Suprapubic skin (tissue), 4 donors: ENCODE measurements at places on chromosomes 7 and 10.

DNA sequence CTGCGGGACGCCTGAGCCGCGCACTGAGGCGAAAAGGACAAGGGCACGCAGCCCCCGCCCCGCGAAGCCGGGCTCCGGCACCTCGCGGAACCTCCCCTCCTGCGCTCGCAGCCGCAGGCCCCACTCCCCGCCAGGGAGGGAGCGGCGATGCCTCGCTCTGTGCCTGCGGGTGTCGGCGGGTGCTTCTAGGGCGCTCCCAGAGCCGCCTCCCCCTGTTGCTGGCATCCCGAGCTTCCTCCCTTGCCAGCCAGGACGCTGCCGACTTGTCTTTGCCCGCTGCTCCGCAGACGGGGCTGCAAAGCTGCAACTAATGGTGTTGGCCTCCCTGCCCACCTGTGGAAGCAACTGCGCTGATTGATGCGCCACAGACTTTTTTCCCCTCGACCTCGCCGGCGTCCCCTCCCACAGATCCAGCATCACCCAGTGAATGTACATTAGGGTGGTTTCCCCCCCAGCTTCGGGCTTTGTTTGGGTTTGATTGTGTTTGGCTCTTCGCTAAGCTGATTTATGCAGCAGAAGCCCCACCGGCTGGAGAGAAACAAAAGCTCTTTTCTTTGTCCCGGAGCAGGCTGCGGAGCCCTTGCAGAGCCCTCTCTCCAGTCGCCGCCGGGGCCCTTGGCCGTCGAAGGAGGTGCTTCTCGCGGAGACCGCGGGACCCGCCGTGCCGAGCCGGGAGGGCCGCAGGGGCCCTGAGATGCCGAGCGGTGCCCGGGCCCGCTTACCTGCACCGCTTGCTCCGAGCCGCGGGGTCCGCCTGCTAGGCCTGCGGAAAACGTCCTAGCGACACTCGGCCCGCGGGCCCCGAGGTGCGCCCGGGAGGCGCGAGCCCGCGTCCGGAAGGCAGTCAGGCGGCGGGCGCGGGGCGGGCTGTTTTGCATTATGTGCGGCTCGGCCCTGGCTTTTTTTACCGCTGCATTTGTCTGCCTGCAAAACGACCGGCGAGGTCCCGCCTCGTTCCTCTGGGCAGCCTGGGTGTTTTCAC, 519 bp downstream of the ITGB8 start:
- peak; percentile 71 for DNase-seq

- DNase-seq: peak; percentile 57
Observed at GRCh38 chr10:133399123-133399601, 5.2 kb downstream of the MTG1 start.

DNA sequence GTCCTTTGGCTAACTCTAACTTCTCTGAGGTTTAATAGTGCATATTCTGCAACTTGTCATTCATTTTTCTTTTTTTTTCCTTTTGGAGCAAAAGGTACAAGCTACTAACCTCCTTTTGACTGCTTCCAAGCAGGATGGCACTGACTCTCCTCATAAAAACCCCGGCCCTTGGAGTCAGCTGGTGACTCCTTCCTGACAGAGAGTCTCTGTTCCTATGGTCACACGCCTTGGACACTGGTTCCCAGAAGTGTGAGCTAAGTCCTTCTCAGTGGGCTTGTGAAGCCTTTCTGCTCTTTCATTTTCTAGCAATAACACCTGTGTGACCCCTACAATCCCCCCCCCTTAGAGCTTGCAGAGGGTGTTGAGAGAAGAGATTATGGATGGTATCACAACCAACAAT, 21.7 kb downstream of the DOCK4 start:
- no peak for DNase-seq

- DNase-seq: peak; percentile 54
Observed at GRCh38 chr7:45685619-45686240, 111.6 kb downstream of the ADCY1 start.

DNA sequence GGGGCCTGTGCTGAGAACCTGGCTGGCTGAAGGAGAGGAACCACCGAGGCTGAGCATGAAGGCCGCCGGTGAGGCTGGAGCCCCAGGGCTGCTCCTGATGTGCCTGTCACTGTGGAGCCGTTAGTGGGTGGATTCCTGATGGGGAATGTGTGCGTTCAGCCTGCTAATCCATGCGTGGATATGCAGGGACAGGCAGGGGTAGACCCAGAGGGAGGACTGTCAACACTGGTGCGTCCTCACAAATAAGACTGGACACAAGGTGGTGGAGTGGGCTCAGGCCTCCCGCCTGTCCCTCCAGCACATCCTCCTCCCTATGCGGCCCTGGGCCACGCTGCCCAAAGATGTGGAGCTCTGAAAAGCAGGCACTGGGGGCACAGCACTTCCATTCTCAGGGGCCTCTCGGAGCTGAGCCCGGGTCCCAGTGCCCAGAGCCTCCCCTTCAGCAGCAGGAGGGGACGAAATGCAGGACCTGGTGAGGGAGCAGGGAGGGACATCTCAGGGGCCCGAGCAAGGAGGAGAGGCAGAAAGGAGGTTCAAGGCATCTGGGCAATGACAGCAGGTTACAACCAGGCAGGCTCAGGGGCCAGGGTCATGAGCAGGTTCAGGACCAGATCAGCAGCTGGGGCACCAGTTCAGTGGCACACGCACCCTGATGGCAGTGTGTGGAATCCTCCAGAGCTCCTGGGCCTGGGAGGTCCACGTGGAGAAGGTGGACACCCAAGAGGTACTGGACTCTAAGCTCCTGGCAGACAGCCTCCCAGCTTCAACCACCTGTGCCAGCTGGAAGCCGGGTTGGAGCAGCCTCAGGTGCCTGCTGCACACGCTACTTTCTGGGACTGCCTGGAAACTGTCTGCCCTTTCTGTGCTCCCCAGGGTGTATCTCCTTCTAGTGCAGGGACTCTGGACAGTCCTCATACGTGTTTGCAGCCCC, 33.5 kb upstream of the ANTXRL start:
- peak; percentile 76 for DNase-seq

- no peak for DNase-seq
Observed at GRCh38 chr10:33040436-33040835, 82.4 kb upstream of the ITGB1 start.

DNA sequence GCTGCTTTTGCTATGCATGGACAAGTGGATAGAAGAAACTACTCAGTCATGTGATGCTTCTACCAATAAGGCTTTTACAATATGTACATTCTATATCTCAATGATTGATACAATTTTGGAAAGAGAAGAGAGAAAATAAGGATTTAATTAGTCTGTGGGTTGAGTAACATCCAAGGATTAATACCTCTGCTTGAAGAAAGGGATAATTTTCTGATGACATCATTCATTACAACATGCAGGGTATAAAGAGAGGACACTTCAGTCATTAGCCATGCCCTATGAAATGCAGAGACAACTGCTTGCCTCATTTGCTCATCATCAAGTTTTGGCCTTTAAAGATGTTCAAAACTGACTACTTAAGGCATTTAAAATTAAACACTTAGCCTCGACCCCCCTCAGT, 237.3 kb downstream of the AHR start:
- no peak for DNase-seq

DNA sequence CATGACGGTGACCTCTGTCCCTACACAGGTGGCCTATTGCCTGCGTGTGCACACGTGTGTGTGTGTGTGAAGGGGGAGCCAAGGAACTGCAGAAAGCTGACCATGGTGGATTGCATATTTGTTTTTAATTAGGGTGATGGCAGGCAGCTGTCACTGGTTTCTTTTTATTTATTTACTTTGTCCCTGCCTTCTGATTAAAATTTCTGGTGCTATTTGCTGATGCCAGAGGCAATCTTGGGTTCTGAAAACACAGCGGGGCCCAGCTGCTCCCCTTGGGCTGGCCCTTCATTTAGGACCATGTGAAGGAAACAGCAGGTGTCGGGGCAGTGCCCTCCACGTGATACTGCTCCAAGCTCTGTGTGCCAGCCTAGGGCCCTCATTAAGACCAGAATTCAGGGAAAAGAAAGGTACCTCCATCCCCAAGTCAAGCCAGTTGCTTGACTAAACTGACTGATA, 71.3 kb upstream of the PODXL start:
- no peak for DNase-seq

DNA sequence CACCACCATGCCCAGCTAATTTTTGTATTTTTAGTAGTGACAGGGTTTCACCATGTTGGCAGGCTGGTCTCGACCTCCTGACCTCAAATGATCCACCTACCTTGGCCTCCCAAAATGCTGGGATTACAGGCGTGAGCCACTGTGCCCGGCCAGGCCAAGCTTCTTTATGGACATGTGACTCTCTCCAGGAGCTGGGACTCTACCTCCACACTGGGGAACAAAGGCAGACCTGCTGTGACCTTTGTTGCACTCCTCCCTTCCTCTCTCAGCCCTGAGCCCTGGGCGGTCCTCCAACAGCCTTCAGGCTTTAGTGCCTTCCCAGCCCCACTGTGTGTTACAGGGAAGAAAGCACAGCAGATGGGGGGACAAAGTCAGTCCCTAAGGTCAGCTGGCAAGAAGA, 55.0 kb upstream of the DUSP5 start:
- DNase-seq: no peak

DNA sequence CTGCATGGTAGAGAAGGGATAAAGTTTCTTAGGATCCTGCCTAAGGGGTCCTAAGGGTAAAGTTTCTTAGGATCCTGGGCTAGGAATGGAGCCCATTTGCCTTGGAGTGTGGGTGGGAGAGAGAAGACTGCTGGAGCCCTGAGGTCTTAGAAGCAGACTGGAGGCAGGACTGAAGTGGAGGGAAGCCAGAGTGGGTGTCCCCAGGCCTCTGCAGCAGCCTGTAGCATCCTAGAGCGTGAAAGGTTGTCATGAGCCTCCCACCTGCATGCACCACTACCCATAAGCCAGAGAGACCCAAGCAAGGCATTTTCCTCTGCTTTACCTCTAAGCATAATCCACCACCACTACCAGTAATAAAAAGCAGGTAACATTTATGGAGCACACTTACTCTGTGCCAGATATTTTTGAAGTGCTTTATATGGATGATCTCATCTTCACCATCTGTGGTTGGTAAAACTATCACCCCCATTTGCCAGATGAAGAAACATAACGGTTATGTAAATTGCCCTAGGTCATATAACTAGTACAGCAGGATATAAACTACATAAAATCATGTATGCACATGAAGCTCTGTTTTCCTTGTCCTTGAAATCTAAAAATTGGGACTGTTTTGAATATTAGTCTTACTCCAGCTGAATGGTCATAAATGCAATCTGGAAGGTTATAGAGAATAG, 103.5 kb upstream of the CCDC6 start:
- DNase-seq: no peak

- peak; percentile 67 for DNase-seq
Observed at GRCh38 chr10:75431180-75432111, at the start of gene LRMDA. LRMDA (plus strand) TSS chr10:75431624.

DNA sequence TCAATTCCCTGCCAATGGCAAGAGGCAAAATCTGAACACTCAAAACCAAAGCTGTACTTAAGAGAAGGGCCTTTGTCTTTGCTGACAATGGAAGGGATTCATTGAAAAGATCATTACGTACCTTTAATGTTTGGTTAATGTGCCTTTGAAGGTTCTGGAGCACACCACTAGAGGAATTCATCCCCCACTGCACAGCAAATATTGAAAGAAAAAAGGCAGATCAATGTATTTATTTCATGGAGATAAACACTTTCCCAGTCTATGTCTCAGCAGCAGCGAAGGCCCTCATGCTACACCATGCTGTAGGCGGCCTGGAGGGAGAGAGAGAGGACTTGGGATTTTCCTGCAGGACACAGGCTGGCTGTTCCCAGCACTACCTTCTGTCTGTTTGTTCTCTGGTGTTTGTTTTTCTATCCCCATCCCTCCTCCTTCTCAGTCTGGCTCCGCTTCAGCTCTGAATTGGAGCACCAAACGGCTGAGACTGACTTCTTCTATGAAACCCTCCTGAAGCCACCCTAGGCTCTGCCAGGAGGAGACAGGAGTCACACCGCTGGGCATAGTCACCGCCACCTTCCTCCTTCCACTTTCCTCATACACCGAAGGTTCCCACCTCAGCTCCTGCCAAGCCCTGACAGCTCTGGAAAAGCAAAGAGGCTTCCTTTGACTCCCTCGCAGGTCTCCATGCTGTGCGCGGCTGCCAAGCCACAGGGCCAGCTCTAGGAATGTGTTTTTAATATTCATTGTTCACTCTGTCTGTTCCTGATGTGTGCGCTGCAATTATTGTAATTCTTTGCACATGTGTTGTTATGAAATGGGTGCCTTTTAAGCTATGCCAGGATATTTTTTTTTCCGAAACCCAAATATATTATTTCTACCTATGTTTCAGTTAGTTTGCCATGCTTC, 301.5 kb downstream of the FZD1 start:
- peak; percentile 62 for DNase-seq
